ENCODE measurements at places on chromosomes 12 and 14.

DNA sequence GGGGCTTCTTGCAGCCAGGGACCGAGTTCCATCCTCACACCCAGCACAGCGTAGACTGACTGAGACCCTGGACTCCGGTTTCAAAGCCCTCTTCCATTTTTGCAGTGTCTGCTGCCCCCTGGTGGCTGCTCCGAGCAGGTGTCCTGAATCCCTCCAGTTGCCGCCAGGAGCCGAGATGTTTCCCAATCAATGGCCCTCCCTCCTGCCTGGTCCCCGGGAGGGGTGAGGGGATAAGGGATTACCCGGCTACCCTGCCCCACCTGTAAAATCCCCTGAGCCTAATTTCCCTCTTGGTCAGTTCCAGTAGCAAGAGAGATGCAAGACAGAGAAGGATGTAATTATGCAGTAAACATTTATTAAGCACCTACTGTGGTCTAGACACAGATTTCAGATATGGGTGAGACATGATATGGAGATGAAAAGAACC lies 55.0 kb downstream of the PHETA1 start:
- peak; percentile 58 for DNase-seq

DNA sequence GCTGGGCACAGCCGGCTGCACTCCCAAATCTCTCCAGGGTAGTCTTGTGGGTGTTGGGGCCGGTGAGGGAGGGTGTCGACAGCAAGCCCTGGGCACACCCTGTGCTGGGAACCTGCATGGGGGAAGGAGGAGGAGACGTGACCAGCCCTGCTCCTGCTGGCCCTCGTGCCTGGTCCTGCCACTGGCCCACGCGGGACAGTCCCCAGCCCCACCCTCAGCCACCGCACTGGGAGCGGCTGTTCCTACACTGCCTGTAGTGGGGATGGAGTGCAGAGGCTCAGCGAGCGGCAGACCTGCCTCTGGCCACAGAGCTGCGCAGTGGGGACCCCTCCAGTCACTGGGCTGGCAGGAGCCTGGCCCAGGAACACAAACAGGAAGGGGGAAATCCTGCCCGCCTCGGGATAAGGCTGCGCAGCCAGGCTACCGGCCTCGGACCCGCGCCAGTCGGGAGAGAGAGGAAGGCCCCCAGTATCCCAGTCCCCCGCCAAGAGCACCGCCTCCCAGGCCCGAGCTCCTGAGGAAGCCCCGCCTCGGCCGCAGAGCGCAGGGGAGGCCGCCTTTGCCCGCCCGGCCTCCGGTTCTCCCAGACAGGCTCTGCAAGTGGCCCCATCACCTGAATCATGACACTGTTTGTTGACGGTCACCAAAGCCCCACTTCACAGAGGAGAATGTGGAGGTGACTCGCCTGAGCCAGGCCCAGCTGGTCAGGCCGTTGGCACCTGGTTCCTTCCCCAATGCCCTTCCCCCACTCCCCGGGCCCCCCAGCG lies 10.6 kb downstream of the AHNAK2 start:
- DNase-seq, result no peak

DNA sequence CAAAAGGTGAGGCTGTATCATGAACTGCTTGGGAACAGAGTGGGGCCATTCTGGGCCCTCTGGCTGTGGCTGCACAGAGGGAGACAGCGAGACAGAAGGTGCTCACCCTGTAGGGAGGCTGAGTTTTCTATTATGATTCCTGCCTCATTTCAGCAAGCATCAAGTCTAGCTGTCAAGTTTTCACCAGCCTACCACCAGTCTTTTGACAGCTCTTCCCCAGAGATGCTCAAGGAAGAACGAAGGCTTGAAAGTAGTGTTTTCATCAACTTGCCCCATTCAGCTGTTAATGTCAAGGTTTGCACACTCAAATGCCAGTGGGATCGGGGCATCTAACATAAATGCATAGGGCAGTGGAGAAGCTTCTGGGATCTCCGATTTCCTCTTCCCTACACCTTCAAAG lies 10.0 kb downstream of the FGF23 start:
- DNase-seq, result no peak

GRCh38 chr14:95452893-95453712 lies 63.3 kb downstream of the SYNE3 start:
- DNase-seq, result no peak

DNA sequence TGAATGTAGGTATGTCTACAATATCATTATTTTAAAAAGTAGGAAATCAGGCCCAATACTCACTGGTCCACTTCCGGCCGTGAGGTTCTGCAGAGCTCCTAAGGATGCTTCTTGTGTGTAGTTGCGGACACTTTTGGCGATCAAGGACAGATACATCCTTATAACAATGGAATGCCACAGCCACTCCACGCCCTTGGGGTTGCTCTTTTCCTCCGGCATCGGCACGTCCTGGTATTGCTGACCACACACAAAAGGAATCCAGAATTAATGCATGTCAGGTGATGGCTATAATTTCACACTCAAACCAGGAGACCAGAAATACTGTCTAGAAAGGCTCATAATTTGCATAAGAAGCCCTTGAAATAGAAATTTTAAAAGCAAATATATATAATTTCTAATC lies 65.6 kb upstream of the YARS2 start:
- DNase-seq, result no peak

DNA sequence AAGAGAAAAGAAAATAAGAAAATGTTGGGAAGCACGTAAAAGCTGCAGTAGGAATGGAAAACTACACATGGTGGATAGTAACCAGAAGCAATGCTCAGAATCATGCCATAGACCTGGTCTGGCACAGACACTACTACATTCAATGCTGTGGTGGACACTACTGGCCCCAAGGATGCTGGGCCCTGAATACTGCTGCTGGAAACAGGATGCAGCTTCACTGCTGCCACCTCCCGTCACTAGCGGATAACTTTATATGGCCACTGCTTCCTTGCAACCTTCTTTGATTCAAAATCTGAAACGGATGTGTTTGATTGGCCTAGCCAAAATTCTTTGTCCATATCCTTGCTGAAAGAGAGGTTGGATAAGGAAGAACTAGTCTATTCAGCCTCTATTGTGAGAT lies 30.7 kb downstream of the ADCY6 start:
- DNase-seq, result no peak

DNA sequence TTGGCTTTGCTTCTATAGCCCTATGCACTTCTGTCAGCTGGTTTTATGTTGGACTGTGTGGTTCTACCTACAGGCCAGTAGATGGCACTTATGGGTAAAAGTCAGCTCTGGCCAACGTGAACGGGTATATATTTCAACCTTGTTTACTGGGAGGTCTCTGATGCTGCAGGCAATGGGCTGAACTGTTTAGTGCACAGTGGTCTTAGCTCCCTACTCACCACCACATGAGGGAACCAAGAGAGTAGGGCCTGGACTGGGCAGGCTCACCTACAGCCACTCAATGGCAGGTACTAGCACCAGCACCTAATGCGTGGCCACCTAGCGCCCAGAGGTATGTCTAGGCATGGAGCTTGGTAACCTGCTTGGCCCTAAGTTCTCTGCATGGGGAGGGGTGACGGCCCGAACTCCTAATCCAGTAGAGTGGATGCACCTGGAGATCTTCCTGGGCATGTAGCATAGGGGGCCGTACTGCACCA lies 481.8 kb downstream of the TMEM117 start:
- no peak for DNase-seq

DNA sequence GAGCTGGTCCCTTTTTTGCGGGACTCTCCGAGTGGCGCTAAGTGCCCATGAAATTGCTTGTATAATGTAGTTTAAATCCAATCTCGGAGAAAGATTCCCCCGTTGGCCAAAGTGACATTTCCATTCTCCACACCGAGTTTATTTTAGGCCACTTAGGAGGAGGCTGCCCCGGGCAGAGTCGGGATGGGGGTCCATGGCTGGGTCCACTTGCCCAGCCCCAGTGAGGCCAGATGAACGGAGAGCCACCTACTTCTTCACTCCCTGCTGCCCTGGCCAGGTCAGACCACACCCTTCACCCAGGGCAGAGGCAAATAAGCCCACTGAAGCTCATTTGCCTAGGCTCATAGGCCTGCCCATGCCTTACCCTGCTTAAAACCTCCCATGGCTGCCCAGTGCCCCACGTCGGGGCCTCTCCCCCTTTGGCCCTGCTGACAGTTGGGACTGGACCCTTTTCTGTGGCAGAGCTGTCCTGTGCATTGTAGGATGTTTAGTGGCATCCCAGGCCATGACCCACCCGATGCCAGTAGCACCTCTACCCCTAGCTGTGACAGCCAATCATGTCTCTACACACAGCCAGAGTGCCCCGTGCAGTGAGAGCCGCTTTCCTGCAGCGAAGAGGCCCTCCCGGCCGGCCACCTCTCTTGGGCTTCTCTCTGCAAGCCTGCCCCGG lies 51.3 kb downstream of the FAM222A start:
- no peak for DNase-seq

DNA sequence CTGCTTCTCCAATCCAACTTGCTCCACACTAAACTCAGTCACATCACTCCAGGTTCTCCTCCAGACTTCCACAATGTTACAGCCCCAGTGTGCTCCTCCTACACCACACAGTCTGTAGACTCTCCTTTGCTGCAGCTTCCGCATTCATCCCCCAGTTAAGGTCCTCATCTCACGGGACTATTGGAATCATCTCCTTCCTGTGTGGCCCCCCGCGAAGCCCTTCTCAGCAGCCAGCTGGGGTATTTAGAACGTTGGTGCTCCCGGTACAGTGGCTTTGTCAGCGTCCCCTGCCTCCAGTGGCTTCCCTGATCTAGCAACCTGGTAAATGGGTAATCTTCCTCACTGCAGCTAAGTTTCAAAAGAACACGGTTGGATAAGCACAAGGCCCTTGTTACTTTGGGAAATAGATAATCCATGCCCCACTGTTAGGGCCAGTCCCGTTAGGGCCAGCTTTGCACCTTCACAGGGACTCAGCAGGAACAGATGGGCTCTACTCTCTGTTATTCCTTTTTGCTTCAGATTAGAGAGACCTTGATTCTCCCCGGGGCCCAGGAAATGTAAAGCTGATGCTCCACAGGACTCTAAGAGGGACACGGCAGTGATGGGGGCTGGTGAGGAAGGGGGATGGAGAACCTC lies 823 bp upstream of the TSPAN11 start:
- no peak for DNase-seq

GRCh38 chr12:29066011-29066588 lies 83.0 kb upstream of the FAR2 start:
- DNase-seq, result no peak

DNA sequence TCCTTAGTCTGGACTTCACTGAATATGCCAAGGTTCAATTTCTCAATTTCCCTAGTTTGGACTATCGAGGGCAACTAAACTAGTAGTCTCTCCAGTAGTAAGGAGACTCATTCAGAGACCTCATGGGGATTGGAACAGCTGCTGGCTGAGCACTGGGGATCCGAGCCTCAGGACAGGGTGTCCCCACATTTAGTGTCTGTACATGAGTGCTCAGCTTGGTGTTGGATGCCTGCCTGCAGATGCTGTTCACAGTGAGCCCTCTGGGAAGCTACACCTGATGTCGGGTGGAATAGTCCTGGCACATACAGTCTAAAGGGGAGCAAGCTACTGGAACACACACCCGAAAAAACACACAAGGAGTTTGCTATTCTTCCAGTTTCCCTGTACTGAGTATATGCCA lies 820 bp upstream of the FGF23 start:
- DNase-seq, result no peak
